Activated effector memory CD4-positive, alpha-beta T cell treated with Interleukin-2 at 50 U/mL for 16 hours (primary cell): ENCODE measurements at places on chromosomes 7 and 10.

GRCh38 chr7:100641463-100641859 lies at the start of gene TFR2:
TSS of gene TFR2 (minus strand) at chr7:100641552. CDS start at chr7:100641509, 43 bp downstream.
- no peak for DNase-seq

- no peak for DNase-seq
Measured at GRCh38 chr10:29714096-29714874, 79.5 kb upstream of the SVIL start.

DNA sequence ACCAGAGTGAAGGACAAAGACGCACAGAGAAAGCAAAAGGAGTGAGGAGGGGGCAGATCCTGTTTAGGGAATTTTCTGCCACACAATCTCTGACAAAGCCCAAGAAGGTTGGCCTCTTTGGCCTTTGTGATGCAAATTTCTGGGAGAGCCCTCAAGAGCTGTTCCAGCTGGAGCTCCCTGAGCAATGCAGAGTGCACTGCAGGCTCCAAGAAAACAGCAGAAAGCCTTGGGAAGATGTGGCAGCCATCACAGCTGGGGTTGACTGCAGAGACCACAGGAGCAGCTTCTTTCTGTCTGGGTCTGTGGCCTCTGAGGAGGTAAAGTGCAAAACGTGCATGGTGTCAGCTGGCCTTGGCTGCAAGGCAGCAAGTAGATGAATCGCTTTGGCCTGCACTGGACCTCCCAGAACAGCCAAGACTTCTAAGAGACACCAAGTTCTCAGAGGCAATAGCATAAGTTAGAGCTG lies 200.2 kb downstream of the ELMO1 start:
- no peak for DNase-seq

GRCh38 chr10:99372546-99373271 lies 43.6 kb downstream of the CNNM1 start:
- no peak for DNase-seq

- DNase-seq: no peak
Measured at GRCh38 chr7:47153058-47153457, 428.9 kb downstream of the TNS3 start.

GRCh38 chr10:113093188-113094113 lies 143.4 kb downstream of the TCF7L2 start:
- no peak for DNase-seq

GRCh38 chr10:17701301-17701700 lies 50.7 kb upstream of the TMEM236 start:
- DNase-seq: no peak

GRCh38 chr7:125193263-125193662 lies 263.6 kb upstream of the POT1 start:
- no peak for DNase-seq

DNA sequence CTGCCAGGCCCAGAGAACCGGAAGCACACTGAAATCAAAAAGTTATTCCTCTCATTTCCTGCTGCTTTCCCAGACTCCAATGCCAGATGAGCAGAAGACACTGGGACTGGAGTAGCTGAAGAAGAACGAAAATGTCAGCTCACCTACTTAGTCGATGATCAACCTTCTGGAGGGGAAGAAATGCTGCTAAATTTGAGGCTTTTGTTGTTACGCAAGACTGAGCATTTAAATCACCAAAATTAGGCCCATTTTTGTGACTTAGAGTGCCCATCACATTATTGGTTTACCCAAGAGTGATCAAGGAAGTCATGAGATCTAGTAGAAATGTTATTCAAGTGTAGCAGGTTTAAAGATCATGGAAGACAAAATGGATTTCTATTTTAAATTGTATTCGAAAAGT lies 182.1 kb upstream of the PLXDC2 start:
- DNase-seq: no peak

- DNase-seq: no peak
Measured at GRCh38 chr10:18659819-18660535, 746 bp downstream of the ARL5B start.

DNA sequence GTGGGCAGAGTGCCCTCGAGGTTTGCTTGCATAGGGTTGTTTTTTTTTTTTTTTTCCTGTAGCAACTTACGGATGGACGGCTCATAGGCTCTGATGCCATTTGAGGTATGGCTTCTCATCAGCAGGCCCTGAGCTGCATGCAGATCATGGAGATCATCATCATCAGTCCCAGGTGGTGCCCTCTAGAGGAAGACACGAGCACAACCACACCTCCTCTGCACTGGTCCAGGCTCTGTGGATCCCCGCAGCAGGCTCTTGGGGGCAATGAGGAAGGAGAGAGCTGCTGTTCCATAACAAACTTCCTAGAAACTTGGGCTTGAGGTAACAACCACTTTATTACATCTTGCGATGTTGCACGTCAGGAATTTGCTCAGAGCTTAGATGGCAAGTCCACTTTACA lies 132.7 kb upstream of the CXCL12 start:
- DNase-seq: no peak
